ENCODE measurements at places on chromosomes 5 and 9.

DNA sequence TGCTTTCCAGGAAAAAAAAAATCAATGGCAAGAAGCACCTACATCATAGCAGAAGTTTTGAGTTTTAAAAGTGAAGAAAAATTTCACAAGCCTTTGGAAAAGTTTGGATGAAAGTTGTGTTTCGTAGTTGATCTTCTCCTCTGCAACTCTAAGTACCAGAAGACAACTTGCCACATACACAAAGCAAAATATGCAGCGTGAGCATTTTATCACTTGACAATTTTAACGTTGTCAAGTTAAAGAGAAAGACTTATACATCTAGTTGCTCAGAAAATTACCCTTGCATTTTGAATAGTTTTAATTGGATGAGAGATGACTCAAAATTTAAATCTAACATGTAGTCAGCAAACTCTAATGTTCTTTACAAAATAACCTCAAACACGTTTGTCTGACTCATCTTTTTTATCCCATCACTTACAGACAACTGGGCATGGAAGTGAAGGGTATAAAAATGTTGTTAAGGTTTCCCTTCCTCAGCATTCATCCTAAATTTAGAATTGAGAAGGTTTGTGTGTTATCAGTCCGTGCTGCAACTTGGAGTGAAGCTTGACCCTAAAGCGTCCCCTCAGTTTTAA, 213.4 kb downstream of the MARCHF11 start:
- DNase-seq, result no peak

- no peak for DNase-seq
Measured at GRCh38 chr5:177509381-177509951, at the start of gene DOK3. DOK3 (minus strand) TSS chr5:177509826; CDS start chr5:177509540, 286 bp downstream.

- no peak for DNase-seq
Measured at GRCh38 chr5:74599148-74599547, 41.4 kb downstream of the ENC1 start.

DNA sequence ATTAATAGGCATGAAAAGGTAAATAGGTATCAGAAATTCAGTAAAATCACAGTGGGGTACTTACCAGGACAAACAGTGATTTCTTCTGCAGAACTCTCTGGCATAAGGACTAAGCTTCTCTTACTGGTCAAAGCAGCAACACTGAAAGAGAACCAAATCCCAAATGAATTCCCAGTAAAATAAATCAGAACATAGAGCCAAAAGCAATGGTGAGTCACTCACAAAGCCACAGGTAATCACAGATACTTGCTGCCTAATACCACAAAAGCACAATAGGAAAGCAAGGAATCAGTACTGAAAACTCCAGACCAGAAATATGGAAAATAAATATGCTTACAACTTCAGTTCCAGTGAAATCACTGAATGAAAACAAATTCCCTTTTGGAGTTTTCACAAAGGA, 50.7 kb downstream of the UIMC1 start:
- no peak for DNase-seq

DNA sequence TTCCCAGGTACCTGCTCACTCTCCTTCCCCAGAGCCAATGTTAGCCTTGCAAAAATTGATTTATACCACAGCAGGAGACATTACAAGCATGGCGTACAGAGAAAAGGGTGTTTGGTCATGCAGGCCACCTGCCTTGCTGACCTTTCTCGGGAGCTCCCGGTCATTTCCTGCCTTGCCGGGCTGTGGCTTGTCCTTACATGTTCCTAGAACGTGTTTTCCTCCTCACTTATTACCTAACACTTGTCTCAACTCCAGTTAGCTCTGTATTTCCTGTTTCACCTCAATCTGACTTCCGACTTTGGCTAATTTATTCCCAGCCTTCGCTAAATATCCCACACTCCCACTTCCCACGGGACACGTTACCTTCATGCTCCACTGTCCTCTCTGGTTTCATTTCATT, 282.5 kb downstream of the ICE1 start:
- no peak for DNase-seq

- DNase-seq, result no peak
Measured at GRCh38 chr9:124618476-124618875, 111.3 kb upstream of the NR5A1 start.

DNA sequence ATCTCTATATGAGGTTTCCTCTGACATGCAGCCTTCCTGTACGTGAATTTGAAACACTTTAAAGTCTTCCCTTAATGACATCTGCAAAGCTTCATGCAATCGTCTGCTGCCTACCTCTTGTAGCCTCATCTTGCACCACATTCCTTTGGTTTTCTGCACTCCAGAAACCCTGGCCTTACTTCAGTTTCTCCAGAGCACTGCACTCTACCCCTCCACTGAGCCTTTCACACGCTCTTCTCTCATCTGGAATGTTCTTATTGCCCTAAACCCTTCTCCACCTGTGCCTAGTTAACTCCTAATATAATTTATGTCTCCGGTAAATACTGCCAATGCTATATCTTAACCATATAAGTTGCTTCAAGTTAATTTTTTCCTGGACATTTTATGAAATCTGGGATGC, 168.8 kb upstream of the SLC27A6 start:
- DNase-seq, result no peak

- DNase-seq, result no peak
Measured at GRCh38 chr5:97531549-97531948, 348.5 kb upstream of the RIOK2 start.

- DNase-seq, result no peak
Measured at GRCh38 chr5:157801-158200, 33.5 kb upstream of the LRRC14B start.

DNA sequence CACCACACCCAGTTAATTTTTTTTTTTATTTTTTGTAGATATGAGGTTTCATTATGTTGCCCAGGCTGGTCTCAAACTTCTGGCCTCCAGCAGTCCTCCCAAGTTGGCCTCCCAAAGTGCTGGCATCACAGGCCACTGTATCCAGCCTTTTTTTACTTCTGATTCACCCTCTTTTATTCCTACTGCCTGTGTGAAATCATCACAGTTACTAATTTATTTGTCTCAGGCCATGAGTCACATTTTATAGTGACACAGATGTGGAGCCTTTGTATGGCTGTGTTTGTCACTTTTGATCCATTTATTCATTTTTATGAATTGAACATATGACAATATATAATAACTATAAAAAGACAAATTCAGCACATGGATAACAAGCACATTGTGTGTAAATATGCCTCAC, 67.1 kb upstream of the SNX2 start:
- DNase-seq, result no peak

GRCh38 chr5:17413691-17414090, 84.3 kb upstream of the TAF11L2 start:
- no peak for DNase-seq

- no peak for DNase-seq
Measured at GRCh38 chr9:119121899-119122298, 247.3 kb downstream of the BRINP1 start.

DNA sequence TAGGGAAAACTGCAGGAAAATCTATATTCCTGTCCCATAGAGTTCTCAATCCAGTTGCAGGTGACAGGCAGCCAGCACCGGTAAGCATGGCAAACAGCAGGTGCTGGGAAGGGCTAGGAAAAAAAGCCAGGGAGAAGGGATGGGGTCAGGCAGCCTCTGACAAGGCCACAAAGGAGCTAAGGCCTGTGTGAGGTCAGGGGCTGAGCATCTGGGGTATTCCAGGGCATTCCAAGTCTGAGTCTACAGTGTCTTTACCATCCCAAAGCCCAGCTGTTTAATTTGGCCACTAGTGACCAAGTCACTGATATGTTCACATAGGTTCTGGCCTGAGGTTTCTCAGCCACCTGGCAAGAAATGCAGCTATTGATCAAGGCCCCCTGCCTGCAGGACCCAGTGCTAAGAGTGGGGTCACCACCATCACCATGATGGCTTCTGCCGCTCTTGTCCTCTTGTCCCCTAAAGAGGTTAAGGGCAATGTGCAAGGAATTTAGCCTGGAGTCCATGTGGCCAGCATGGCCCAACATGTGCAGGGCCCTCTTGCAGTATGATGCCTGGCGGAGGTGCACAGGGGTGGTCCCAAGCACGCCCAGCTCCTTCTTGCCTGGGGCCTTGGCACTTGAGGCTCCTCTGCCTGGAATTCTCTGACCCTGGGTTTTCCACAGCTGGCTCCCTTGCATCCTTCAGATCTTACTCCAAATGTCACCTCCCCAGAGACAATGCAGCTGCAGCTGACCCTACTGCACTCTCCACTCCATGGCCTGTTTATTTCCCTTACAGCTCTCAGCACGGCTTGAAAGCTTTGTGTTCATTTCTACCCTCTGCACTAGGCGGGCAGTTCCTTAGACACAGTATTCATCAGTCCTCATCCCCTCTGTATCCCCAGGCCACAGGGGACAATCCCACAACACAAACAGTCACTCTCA, 213.1 kb downstream of the MSX2 start:
- DNase-seq, result no peak

GRCh38 chr5:59559847-59560246, 333.7 kb downstream of the PDE4D start:
- DNase-seq, result no peak

DNA sequence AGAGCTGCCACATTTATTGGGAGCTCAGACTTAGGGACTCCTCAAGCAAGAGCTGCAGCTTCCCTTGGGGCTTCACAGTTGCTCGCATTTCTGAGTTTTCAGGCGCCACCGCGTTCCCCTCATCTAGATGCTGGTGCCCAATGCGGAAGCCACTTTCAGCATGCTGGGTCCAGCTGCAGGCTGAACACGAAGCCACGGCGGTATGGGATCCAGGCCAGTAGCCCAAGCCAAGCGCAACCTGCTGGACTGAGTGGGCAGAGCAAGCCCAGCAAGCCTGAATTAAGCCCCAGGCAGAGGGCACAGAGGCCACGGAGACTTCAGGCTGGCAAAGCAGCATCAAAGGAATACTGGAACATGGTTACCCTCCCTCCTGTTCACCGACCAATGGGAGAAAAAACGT, 391.5 kb downstream of the HTR1A start:
- DNase-seq, result no peak

- no peak for DNase-seq
Measured at GRCh38 chr5:167945542-167946384, 345.7 kb upstream of the WWC1 start.

- no peak for DNase-seq
Measured at GRCh38 chr5:17287501-17288155, 70.2 kb downstream of the BASP1 start.

DNA sequence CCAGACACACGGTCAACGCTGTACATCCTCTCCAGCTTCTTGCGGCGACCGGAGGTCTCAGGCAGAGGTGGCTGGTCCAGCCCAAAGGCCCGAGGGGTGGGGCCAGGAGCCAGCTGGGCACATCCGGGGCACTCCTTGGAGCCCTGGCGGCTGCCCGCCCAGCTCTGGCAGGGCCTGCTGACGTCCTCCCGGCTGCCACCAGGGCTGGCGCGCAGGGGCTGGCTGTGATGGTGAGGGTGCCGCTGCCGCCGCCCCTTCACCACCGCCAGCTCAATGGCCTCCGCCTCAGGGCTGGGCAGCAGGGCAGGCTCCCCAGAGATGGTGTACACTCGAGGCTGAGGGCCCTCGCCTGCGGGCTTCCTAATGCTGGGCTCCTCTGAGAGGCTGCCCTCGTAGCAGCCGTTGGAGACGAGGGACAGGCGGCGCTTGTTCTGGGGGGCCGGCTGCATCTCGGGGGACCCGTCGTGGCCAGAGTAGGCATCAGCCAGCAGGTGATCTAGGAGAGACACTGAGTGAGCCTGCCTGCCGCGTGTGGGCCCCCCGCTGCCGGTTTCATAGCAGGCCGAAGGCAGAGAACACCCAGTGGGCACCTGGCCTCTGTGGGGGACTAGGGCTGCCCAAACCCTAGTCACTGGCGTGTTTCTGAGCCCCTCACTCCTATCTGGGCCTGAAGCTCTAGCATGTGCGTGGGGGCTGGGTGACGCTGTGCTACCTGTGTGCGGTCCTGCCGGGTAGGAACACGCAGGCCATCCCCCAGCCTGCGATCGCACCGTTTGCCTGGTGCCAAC, 1.5 kb downstream of the NSMF start:
- DNase-seq, result no peak

DNA sequence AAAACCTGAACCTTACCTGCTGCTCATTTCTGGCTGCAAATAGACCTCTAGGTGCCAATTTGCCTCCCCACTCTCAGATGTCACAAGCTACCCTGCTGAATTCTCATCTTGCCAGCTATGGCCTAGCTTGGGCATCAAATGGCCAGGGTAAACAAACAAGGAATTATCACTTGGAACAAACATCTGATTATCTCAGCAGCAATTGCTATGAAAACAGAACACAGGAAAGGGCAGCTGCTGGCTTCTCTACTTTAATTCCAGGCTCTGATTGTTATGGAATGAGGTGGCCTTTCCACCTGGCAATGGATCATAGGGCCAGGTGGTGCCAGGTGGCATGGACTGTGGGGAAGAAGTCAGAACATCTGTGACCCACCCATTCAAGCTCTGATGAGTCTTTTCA, 505.1 kb downstream of the TLR4 start:
- no peak for DNase-seq

- no peak for DNase-seq
Measured at GRCh38 chr9:125949703-125950460, 202.7 kb downstream of the PBX3 start.

DNA sequence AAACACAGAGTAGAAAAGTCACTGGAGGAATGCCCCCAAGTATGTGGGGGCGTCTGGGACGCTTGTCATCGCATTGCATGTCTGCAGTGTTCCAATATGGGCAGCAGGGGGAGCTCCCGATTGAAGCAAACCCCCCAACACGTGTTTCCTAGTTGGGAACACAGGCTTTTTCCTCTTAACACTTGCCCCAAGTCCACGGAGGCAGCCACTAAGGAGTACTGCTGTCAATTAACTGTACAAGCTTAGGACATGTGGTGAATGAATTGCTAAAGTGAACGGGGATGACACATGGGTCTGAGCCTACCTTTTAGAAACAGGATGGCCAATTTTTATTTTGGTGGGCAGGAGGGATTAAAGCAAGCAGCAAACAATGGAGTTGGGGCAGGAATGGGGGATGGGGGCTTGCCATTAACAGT, 2.2 kb downstream of the GABRB2 start:
- DNase-seq, result no peak

- no peak for DNase-seq
Measured at GRCh38 chr5:40660751-40661150, 19.0 kb upstream of the PTGER4 start.

- DNase-seq, result no peak
Measured at GRCh38 chr5:16025681-16026080, 153.9 kb downstream of the MARCHF11 start.

GRCh38 chr5:606526-607399, 5.4 kb upstream of the CEP72 start:
- no peak for DNase-seq

Measured in hematopoietic multipotent progenitor cell (in vitro differentiated cells).